NCI-H2107 (cell line): ENCODE measurements at places on chromosomes 1 and 21.

DNA sequence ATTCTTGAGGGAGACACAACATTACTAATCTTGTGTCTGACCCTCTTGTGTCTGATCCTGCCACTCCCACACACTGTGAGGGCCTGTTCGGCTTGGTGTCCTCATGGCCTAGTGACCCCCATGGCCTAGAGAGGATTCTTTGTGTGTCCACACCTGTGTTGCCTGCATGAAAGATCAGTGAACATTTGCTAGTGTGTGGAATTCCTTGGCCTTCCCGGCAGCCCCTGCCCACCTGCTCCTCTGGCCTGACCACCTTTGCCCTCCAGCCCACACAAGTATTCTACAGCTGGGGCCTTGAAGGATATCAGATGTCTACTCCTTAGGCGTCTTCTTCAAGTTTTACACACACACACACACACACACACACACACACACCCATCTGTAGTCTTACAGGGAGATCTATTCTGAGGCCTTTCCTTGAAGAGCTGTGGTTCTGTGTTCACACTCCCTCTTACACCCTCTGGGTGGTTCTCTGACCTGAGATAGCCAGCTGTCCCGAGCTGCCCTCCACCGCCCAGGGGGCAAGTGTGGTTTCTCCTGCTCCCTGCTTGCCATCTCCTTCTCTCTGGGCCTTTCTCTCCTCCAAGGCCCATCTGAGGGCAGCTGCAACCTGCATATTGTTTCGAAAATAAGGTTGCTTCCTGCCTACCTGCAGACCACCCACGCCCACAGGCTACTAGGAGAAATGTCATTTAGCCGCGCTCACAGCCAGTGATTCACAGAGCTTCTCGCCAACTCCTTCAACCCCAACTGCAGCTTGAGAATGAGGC is 45.4 kb downstream of the CD247 start:
- DNase-seq: no peak

DNA sequence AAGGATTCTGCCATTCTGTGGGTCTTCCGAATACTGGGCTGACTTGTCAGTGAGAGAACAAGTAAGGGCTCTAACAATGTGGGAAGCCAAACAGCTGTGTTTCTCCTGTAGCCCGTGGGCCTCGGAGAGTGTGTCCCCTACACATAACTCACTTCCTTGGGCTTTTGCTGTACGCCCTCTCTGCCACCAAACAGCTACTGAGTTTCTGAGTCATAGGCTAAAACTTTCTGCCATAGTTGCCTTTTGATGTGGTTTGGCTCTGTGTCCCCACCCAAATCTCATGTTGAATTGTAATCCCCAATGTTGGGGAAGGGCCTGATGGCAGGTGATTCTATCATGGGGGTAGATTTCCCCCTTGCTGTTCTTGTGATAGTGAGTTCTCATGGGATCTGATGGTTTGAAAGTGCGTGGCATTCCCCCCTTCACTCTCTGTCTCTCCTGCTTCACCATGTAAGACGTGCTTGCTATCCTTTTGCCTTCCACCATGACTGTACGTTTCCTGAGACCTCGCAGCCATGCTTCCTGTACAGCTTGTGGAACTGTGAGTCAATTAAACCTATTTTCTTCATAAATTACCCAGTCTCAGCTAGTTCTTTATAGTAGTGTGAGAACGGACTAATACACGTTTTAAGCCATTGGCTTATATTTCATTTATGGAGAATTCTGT is 194.8 kb upstream of the HMCN1 start:
- DNase-seq: no peak

DNA sequence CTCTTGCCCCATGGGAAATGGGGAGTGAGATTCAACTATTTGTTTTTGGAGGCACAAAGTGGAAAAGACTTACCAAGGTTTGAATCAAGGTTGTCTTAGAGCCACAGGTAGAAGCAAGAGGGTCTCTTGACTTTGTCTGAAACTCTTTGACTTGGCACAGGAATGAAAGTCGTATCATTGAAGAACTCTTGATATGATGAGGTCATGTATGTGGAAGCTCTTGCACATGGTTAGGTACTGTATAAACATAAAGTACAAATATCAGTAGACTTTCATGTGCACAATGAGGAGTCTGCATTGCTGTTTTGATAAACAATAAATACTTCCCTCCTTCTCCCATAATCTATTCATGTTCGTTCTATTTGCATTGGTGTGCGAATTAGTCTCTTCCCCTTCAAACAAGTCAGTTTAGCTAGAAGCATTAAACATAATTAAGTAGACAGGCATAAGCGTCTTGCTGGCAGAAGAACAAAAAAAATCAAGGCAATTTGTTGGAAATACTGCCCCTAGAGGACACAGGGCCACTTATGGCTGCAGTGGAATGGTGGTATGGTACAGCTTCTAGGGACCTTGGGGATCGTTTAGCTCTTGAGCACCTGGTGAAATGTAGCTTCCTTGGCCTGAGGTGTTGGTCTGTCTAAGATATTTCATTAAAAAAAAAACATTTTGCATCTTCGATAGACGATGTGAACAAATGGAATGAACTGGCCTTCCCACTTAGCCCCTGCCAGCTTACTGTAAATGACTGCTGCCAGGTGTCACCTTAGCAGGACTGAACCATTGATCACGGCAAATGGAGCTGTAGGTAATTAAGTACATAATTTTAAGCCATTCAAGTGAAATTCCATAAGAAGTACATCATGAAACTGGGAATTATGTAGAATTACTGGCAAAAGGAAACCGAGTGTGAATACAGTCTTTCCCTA is 218.0 kb upstream of the GALNT2 start:
- no peak for DNase-seq

GRCh38 chr1:40462956-40463590 is 12.8 kb downstream of the ZFP69B start:
- no peak for DNase-seq

DNA sequence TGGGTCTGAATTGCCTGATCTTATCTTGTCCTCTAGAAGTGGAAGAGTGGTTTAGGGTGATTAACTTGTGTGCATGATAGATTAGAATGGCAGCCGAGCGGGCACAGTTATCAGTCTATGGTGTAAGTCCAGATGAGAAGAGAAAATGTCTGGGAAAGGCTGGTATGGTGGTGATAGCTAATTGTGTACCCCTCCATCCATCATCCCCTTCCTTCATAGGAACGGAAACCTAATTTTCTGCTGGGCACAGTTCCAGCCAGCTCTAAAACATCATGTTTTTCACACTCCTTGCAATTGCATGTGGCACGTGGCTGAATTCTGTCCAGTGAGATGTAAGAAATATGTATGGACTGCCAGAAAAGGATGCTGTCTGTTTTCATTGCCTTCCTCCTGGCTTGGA is 40.9 kb upstream of the ZP4 start:
- DNase-seq: no peak

- DNase-seq: no peak
Observed at GRCh38 chr1:18817795-18818435, 41.5 kb downstream of the TAS1R2 start.

DNA sequence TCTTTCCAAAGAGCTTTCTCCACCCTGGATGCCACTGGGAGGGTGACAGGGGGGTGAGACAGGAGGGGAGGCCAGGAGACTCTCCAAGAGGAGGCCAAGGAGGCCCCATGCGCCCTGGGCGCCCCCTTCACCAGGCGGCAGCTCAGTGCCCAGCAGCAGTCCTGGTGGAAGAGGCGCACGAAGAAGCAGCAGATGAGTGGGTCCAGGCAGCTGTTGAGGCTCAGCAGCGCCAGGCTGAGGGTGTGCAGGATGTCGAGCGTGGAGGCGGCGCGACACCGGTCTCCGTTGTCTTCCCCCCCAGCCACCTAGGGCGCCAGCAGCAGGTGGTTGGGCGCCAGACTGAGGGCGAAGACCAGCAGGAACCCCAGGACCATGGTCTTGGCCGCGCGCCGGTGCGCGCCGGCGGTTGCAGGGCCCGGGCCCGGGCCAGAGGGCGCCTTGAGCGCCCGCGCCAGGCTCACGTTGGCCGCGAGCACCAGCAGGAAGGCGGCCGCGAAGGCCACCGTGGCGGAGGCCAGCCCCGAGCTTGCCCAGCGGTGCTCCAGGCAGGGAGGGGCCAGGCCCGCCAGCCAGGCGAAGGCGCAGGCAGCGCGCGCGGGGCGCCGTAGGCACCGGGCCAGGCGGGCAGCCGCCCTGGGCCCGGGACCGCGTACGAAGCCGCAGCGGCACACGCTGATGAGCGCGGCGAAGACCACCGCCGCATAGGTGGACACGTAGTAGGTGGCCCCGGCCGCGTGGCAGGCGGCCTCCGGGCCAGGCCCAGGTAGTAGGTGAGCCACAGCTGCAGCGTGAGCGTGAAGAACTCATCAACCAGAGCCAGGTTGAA is 8.6 kb downstream of the TMEM35B start:
- no peak for DNase-seq

DNA sequence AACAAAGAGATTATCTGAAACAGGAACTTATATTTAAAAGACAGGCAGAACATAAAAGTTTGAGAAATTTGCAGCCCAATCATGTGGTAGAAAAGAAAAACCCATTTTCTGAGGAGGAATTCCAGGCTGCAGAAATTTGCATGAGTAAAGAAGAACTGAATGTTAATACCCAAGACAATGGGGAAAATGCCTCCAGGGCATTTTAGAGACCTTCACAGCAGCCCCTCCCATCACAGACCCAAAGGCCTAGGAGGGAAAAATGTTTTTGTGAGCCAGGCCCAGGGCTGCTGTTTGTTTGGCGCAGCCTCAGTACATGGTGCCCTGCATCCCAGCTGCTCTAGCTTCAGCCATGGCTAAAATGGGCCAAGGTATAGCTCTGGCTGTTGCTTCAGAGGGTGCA is 554.3 kb upstream of the CHRM3 start:
- no peak for DNase-seq

DNA sequence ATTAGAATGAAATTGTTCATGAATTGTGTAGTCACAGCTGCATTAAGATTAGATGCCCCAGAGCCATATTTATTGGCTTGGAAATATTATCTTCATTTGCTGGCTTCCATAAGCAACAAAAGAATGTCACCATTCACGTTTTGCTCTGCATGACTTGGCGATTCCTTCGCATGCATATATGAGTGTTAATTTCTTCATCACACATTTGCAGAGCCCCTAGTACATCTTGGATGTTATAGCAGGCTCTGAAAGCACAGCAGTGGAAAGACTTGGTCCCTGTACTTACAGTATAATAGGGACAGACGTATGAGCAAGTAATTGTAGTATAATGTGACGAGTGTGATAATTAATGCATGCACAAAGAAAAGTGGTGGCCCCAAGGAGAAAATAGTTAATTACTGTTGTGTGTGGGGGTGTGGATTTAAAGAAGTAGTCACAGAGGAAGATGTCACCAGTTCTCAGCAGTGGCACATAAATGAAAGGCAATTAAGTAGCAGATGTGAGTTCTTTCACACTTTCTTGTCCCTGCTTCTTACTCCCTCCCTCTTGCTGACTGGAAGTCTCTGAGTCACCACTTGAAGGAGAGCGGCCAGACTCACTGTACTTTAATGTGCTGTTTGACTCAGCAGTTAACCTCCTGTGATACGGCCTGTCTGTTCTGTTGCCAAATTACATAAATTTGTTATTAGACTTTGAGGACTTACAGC is 21.0 kb downstream of the S100A10 start:
- DNase-seq: no peak

DNA sequence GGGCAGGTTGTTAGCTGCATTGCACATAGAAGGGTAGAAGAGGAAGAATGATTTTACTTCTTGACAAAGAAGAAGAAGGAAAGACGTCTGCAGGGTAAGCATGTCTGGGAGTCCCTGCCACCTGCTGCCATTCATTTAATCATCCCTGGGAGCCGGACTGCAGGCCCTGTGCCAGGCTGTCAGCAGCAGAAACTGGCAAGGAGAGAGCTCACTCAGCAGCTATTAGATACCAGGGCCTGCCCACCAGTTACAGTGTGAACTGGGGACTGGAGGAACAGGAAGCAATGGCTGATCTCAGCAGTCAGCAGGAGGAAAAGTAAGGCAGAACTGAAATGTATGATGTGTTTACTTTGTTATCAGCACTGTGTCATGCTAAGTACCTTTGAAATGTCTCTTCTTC is 75.7 kb upstream of the C1orf87 start:
- DNase-seq: no peak

DNA sequence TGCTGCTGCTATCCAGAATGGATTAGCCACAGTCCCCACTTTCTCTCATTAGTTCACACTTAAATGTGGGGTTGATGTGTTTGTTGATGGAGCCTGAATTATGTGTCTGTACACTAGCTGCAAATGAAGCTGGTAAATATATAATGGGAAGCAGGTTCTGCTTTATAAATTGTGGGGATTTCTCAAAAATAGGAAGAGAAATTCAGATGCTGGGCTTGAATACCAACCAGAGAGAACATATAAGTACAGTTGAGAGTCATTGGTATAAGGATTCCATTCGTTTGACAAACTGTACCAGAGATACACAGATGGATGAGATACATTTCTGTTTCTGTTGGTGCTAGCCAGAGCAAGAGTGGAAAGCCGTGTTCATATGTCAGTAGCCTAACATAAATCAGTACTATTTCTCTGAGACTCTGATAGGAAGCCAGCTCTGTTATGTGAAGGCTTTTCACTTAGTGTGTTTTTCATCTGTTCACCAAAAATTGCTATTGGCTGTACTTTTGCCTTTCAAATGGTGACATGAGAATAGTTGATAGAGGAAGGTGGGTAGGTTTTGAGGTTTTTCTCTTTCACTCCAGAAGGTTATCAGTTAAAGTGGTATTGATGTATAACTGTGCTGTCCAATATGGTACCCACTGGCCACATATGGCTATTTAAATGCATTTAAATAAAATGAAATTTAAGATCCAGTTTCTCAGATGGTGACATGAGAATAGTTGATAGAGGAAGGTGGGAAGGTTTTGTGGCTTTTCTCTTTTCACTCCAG is 15.6 kb downstream of the SMG7 start:
- DNase-seq: no peak

DNA sequence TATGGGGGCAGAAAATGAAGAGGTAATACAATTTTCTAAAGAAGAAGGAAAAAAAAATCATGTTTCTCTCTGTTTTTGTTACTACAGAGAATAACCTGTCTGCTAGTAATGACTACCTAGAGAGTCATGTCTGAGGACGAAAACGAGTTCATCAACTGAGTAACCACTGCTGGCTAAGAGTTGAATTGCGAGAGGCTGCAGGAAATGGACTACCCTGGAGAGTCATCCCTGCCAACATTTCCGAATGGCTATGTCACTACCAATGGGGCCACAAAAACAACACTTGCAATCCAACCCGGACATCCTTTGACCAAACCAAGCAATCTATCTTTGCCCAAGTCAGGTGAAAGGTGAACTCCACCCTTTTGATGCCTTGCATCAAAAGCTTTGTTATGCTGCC is 120.6 kb downstream of the FCRL5 start:
- DNase-seq: no peak

- no peak for DNase-seq
Observed at GRCh38 chr1:39646232-39647081, 7.0 kb upstream of the HEYL start.

GRCh38 chr1:169595764-169596711 is 9.8 kb upstream of the F5 start:
- DNase-seq: no peak
